NCI-H1417 treated with DMSO at 0.1 percent for 48 hours (cell line): ENCODE measurements at places on chromosomes 5 and 9.

GRCh38 chr5:141437221-141437620, 6.9 kb downstream of the PCDHGA12 start:
- no peak for DNase-seq

DNA sequence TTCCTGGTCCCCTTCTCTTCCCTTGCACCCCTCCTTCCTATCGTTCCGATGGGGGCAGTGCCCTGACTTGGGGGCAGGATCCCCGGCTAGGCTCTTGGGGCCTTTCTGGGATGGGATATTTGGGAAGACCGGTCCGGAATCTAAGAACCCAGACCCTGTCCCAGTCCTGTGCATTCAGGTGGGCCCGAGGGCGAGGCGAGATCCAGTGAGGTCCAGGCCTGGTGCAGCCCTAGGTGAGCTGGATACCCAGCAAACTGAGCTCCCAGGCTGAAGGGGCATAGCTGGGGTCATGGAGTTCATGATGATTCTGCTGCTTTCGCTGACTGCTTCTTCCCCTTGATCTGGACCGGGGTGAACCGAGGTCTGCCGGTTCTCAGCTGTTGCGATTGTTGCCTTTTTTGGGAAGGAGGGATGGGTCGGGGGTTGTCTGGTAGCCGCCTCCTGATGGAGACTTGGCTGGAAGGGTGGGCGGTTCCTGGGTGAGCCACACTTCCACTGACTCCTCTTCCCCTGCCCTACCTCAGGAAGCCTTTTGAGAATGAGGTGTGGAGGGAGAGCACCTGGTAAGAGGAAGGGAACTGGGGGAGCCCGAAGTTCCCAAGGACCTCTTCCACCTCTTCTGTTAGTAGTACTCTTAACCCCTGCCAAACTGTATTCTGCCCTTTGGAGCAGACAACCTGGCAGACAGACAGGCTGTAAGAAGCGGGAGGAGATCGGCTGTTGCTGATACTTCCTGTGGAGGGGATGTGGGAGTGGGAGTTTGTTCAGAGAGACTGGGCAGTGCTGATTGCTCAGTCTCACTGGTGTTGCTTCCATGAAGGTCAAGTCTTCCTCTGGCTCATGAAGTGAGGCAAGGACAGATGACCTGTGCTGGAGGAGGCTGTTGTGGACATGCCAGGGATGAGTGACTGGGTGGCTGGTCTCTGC, 1.0 kb downstream of the LRRC8A start:
- DNase-seq, result no peak

DNA sequence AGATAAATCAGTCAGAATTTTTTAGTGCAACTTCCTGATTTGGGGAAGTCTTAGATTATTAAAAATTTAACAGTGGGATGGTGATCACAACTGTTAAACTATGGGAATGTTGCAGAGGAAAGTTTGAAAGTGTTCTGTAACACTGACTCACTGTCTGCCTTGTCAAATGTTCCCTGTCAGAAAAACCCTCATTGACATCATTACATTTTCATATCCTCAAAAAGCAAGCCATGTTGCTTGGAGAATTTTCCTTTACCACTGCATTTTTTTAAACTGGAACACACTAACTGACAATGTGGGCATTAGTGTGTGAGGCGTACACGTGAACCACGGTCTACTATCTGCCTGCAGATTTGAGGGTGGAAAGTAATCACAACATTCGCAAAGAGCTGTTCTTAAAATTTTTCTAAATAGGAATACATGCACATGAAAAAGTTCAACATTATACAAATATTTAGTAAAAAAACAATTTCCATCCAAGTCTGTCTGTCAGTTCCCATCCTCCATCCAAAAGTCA, 28.6 kb upstream of the IL7R start:
- no peak for DNase-seq

- DNase-seq, result no peak
These were observed 233.1 kb downstream of the AGTPBP1 start for GRCh38 chr9:85508616-85509015.

DNA sequence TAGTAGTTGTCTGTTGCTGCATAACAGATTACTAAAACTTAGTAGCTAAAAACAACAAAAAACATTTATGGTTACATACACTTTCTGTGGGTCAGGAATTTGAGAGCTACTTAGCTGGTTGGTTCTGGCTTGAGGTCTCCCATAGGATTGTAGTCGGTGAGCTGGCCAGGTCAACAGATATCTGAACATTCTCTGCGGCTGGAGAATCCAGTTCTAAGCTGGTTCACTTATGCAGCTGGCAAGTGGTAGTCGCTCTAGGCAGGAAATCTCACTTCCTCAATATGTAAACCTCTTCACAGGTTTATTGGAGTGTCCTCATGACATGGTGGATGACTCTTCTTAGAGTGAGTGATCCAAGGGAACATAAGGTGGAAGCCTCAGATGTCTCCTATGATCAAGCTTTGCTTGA, 65.7 kb upstream of the TNFAIP8 start:
- DNase-seq, result no peak

GRCh38 chr9:126608551-126608950, 5.2 kb upstream of the LMX1B start:
- DNase-seq, result no peak

GRCh38 chr5:94691949-94692348, 73.5 kb downstream of the SLF1 start:
- DNase-seq, result peak; percentile 4

- no peak for DNase-seq
These were observed 18.4 kb upstream of the CDKN2AIPNL start for GRCh38 chr5:134430001-134430569.

DNA sequence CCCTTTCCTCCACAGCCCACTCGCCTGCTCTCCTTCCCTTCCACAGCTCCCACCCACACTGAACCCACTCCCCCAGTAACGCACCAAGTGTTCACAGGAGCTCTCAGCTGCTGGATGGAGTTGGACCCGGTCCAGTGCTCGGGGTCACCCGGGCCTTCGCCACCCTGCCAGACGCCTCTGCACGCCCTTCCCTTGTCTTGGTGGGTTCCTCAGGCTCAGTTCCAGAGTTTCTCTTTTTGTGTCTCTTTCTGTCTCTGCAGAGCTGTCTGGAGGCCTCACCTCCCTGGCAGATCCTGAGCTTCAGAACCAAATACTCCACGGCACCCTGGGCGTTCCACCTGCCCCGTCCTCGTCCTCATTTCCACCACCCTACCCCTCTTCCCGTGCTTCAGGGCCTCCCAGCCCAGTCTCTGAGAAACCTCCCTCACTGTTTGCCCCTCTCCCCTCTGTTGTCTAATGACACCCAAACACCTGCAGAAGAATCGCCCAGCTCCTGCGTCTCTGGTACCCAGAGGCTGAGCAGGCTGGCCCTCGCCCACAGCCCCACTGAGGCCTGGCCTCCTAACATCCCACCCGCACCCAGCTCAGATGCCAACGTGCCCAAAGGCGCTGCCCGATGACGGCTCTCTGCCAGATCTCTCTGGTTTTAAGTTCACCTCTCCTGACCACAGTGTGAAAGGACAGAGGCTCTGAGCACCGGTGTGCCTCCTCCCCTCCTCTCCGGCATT, 74.3 kb downstream of the COL23A1 start:
- DNase-seq, result no peak

DNA sequence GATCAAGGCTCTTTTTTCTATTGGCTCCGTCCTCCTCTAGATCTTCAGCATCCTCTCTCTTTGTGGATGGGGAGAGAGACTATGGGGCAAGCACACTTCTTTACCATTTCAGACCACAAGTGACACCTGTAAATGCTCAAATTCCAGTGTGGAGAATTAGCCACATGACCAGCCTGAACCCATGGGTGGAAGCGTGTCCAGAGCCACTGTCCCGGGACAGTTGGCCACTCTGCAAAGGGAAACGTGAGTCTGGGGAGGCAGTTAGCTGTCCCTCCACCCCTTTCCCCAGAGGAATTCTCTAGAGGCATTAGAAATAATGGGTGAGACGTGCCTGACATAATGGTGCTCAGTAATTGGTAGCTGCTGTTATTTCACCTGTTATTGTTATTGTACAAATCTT, 40.9 kb downstream of the AMBP start:
- DNase-seq, result no peak

DNA sequence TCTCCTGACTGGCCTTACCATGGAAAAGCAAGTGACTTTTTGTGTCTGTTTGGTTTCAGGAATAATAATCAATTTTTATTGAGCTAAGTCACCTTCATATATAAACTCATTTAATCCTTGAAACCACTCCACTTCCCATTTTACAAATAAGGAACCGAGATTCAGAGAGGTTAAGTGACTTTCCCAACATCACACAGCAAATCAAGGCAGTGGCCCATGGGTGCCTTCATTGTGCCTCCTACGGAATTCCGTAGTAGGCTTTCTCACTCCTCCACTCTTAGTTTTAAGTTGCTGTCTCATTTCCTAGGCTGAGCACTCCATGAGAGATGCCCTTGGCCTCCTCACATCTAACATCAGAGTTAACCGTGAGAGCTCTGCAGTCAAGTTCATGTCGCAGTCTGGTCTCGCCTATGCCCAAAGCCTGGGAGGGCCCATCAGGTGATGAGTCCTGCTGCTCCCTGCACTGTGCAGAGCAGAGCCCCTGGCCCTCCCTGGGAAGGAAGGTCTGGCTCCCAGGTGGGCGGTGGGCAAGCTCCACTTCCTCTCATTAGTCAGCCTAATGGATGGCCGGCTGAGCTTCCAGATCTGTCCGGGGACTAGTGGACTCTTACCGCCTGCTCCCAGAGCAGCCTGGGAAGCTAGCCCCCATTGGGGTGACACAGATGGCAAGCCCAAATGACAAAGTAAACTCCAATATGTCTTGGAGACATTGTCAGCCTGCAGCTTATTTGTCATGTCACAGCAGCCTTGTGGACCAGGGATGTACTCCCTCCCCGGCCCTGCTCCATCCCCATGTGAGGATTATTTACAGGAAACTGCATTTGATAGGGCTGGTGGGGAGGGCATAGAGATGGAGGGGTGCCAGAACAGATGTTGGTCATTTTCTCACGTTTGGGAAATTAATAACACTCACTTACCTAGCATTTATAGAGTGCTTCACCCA, 123.4 kb downstream of the MVB12B start:
- DNase-seq, result peak; percentile 89

DNA sequence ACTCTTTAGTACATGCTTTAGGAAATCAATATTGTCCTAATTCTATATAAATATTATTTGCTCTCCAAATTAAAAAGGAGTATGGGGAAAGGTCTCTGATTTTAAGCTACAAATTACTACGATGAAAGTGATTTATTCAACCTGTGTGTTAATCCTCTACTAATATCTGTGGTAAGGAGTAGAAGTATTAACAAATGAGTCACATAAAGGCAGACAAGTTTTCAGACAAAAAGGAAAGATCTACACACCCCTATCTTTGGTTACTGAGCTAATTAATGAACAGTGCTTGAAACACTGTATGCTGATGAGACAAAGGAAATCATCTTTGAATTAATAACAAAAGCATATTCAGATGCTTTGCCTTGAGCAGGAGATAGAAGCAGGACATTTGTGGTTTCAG, 15.9 kb downstream of the LOX start:
- no peak for DNase-seq
